ENCODE measurements at places on chromosomes 3 and 15.

GRCh38 chr3:58334506-58334884 is 1.8 kb downstream of the PXK start:
- no peak for DNase-seq

DNA sequence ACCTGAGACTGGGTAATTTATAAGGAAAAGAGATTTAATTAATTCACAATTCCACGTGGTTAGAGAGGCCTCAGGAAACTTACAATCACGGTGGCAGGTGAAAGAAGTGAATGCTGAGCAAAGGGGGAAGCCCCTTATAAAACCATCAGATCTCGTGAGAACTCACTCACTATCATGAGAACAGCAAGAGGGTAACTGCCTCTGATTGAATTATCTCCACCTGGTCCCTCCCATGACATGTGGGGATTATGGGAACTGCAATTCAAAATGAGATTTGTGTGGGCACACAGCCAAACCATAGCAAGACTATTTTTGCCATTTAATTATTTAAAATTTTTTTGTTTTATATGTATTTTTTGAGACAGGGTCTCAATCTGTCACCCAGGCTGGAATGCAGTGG is 27.0 kb upstream of the KCTD6 start:
- DNase-seq: no peak

GRCh38 chr15:95872366-95872771 is 458.1 kb upstream of the NR2F2 start:
- peak; percentile 81 for DNase-seq

GRCh38 chr3:68059628-68060152 is 405.3 kb upstream of the SUCLG2 start:
- DNase-seq: no peak

Measured in brain microvascular endothelial cell (primary cell).